ENCODE measurements at places on chromosomes 12 and 14.
A peak's percentile ranks its signal among the peaks of the same experiment; 100 is the strongest.

DNA sequence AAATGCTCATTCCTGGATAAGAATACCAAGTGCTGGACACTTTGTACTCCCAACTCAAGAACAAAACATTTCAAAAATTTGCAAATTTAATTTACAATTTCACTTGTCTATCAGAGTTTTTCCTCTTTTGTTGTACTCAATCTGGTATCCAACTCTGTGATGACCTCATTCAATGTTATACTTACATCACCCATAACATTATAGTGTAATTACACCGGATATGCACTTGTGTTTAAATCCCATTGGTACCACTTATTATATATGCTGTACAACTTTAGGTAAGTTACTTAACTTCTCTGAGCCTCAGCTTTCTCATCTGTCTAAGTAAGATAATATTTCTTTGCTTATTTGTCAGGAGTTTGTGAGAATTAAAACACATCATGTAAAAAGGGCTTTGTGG, 76.6 kb upstream of the KCNJ8 start:
- DNase-seq: no peak

DNA sequence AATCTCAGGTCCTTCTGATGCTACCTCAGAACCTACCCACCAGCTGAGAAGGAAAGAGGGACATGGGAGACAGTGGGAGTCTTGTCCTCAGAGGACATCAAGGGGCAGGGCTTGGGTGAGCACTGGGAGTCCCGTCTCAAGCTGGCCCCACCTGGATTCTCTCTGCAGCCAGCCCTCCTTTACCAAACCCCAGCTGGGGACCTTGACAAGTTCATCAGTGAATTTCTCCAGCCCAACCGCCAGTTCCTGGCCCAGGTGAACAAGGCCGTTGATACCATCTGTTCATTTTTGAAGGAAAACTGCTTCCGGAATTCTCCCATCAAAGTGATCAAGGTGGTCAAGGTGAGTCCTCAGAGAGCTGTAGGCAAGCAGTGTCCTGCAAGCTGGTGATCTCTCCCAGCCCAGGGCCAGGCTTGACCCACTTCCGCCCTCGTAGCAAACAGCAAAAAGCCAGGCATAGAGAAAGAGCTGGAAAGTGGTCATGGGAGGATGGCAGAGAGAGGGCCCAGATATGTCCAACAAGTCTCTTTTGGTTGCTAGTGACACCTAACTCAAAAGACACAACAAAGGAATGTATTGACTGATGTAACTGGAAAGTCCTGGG, 14.2 kb upstream of the OAS2 start:
- DNase-seq: no peak

GRCh38 chr12:68804657-68805591, 3.1 kb upstream of the MDM2 start:
- no peak for DNase-seq

GRCh38 chr12:123050913-123051312, 70.4 kb downstream of the ARL6IP4 start:
- DNase-seq: no peak

DNA sequence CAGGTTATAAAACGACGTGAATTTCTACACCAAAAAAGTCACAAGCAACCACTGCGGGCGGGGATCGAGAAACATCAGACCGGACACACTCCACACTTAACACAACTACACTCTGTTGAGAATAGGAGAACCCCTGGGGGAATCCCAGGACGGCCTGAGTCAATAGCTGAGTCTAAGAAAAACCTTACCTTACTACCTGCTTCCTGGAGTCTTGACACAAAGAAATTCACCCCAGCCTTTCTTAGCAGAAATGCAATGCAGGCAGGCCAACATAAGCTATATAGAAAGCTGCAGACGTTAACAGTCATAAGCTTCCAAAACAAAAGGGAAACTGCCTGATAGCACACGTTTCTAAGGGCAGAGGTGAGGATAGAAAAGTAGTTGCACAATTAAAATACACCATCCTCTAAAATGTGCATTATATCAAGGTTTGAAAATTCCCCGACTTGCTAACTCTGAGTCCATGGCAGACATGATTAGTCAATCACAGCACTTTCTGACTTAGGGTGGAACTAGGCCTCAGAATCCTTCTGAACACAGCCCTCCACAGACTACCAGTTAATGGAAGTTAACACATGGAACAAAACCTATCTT, 68.0 kb downstream of the CCDC88C start:
- DNase-seq: no peak

- no peak for DNase-seq
These were observed 565 bp downstream of the SPRYD3 start for GRCh38 chr12:53078425-53079225.

DNA sequence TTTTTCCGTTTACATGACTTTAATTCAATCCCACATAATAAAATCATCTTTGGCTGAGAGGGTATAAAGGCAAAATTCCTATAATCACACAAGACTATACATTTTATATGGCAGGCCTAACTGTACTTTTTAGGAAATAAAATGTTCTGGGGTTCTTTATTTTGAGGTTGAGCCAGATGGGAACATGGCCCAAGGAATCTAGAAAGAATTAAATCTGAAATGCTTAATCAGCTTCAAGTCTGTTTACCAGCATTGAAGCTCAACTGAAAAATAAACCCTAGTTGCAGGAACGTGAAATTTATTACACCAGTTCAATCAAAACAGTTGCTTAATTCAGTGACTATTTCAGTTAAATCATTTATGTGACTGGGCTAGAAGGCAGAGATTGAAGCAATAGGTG, 191.0 kb upstream of the BTG1 start:
- no peak for DNase-seq

DNA sequence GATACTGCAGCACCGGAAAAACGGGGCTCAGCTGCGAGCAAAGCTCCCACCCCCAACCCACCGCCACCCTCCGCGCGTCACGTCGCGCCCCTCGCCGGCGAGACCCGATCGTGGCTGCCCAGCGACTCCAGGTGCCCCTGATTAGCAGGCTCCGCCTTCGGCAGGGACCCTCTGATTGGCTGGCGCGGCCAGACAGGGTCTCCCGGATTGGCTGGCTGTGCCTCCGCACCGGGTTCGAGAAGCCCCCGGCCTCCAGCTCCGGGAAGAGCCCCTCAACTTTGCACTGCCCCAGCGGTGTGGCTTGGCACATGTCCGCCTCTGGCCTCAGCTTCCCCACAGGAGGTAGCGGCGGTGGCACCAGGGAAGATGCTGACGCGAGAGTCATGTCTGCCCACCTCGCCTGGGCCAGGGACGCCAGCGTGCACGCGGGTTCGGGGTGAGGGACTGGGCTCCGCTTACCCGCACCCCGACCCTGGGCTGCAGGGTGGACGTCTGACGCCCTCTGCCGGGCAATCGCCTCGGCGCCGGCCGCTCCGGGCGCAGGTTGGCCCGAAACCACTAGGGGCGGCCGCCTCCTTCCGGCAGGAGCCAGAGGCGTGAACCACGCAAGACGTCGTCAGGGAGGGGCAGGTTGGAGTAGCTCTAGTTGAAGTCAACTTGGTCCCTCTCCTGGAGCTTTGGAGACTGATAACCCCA, 498 bp upstream of the RHOF start:
- peak; percentile 79 for DNase-seq

DNA sequence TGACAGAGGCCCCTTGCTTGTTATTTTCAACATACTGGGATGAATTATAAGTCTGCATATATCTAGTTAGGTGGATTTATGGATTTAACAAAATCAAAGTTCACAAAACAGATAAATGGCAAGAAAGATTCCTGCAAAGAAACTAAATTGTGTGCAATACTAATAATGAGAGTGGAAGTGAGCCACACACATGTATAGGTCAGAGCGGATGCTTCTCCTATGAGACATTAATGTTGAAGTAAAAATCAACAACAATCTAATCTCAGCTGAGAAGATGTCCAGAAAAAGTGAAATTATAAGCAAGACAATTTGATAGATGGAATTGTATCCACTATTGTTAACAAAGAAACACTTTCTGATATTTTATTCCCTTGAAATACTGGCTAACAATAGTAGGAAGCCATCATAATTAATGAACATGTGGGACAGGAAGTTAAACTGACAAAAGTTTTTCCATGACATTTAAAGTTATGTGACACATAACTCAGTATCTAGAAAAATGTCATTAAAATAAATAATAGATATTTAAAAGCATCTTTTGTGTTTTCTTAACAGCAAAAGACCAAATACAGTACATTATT, 39.7 kb downstream of the RAD51B start:
- DNase-seq: no peak

GRCh38 chr14:90023176-90023896, 38.5 kb upstream of the KCNK13 start:
- no peak for DNase-seq

GRCh38 chr14:104252256-104253215, 114.1 kb downstream of the KIF26A start:
- no peak for DNase-seq

DNA sequence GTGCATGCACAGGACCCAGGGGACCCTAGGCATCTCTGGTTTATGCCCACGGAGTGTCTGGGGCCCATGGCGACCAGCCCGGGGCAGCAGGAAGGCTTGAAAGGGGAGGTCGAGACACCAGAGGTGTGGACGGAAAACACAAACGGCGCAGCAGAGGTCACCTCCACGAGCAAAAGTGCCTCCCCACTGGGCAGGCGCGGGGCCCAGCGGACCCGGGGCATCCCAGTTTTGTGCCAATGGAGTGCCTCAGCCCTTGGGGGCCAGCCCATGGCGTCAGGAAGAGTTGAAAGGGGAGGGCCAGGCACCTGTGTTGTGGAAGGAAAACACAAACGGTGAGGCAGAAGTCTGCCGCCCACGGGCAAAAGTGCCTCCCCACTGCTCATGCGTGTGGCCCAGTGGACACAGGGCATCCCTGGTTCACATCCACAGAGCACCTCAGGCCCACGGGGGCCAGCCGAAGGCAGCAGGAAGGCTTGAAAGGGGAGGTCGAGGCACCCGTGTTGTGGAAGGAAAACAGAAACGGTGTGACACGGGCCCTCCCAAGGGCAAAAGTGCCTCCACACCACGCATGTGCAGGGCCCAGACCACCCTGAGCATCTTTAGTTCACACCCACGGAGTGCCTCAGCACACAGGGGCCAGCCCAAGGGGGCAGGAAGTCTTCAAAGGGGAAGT, 378.8 kb downstream of the ALG10 start:
- DNase-seq: no peak

- DNase-seq: no peak
These were observed 63.5 kb downstream of the FOXG1 start for GRCh38 chr14:28830115-28830534.

DNA sequence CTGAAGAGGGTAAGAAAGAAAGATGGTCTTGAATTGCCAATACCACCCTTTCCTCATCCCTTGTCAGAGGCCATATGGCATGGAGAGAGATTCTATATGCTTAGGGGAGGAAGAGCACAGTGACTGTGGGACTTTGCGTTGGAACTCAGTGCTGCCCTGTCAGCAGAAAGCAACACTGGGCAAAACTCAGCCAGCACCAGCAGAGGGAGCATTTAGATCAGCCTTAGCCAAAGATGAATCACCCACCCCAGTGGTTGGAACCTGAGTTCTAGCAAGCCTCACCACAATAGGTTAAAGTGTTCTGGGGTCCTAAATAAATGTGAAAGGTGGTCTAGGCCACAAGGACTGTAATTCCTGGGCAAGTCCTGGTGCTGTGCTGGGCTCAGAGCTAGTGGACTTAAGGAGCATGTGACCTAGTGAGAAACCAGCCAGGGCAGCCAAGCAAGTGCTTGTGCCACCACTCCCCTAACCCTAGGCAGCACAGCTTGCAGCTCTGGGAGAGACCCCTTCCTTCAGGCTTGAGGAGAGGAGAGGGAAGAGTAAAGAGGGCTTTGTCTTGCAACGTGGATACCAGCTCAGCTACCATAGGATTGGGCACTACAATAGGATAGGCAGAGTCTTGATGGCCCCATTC, 11.4 kb upstream of the BCAT1 start:
- no peak for DNase-seq

DNA sequence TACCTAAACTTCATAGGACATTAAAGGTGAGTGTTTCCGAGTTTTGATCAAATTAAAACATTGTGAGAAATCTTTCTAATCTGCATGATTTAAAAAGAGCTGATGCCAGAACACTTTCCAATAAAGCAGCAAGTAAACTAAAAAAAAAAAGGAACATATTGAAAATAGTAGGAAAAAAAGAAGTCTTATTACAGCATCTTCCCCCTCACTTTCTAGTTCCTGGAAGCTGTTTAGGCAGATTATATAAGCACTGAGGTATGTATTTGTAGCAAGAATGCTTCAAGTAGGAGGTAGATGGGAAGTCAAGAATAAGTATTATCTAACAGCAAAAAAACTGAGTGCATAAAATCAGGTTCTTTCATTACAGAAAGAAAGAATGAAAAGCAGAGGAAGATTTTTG, 45.8 kb downstream of the ERO1A start:
- DNase-seq: no peak

GRCh38 chr14:50064993-50065392, 51.4 kb downstream of the VCPKMT start:
- DNase-seq: no peak

DNA sequence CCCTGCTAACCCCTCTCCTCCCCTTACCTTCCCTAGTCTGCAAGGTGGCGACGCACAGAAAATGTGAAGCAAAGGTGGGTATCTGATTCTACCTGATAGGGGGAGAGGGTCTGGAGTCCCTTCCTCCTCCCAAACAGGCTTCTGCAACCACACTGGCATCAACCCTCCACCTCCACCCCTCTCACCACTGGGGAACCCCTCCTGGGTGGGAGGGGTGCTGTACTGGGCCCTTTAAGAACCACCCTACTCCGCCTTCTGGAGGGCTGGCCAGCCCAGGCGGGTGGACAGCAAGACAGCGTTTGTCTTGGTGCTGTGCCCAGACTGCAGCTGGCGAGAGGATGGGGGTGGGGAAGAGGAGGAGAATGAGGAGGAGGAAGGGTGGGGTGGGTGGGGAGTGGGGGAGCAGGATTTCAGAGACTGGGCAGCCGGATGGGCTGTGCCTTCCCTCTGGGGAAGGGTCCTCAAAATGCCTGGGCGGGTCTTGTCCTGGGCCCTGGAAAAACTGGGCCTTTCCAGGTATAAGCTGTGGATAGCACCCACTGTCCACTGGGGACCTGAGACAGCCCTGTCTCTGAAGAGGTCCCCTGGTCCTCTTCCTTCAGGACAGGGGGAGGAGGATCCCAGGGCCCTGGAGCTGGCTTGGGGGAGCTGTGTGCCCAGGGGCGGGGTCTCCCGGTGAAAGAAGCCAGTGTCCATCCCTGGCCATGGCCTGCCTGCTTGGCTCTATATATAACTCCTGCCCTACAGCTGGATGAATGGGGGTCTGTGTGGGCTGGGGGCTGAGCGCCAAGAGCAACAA, 2.8 kb downstream of the TNS2 start:
- DNase-seq: no peak
